Stimulated activated CD4-positive, alpha-beta T cell treated with anti-CD3 and anti-CD28 coated beads, Interleukin-2, amount 100 ng/mL, for 24 hours (primary cell): ENCODE measurements at places on chromosomes 2 and 18.

DNA sequence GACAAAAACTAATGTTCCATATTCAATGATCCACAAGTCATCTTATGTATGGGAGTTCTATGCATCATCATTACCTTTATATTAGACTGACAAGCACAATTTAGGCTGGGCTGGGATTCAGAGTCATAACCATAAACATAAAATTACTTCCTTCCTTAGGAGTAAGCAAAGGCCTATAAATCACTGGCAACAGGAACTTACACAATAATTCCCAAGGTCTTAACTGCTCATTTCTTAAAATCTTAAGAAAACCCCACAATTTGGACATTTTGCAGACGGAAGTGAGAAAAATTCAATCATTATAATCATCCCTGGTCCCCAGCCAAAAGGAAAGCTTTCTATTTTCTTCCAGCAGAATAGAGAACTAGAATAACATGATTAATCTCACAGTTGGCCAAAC, 232.3 kb downstream of the DYM start:
- no peak for DNase-seq

DNA sequence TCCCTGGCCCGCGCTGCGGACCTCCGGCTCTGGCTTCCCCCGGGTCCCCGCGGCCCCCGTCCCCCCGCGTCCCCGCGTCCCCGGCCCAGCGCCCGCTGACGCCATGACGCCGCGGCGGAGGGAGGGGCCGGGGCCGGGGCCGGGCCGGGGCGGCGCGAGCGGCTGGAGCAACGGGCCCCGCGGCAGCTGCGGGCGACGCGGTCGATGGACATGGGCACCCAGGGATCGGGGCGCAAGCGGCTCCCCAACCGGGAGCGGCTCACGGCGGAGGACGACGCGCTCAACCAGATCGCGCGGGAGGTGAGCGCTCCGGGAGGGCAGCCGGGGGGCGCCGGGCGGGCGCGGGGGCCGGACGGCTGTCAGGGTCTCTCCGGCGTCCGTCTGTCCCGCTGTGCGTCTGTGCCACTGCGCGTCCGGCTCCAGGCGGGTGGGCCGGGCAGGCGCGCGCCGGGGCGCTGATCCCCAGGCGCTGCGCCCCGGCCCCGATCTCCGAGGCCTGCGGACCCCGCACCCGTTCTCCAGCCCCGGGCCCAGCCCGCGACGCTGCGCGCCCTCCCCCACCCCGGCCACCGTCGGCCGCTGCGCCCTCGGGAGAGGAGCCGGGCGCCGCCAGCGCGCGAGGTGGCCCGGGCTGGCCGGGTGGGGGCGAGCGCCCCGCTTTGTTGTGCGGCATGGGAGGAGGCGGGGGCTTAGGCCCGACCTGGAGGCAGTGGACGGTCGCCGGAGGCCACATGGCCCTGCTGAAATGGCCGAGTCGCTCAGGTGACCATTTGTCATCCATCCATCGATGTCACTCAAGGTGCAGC, at the start of gene LRRFIP1:
Gene LRRFIP1 (plus strand): TSS at position 147 of the 806 bp plus-strand sequence. CDS start 58 bp downstream, at position 205.
- peak; percentile 41 for DNase-seq

DNA sequence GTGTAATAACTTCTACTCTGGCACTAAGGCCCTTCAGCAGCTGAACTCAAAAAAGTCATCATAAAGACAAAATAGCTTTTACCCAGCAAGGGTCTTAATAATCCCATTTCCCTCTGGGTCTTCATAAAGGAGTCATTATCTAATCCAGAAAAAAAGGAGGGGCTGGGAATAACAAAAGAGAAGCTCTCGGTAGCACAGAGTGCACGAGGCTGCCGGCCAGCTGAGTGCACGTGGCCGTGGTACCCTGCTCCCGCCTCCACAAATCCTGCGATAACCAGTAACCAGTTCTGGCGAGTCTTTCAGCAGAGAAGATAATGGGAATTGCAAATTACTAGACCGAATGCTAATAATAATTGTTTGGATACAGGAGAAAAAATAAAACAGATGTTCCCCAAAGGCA, 7.5 kb downstream of the NRP2 start:
- no peak for DNase-seq

DNA sequence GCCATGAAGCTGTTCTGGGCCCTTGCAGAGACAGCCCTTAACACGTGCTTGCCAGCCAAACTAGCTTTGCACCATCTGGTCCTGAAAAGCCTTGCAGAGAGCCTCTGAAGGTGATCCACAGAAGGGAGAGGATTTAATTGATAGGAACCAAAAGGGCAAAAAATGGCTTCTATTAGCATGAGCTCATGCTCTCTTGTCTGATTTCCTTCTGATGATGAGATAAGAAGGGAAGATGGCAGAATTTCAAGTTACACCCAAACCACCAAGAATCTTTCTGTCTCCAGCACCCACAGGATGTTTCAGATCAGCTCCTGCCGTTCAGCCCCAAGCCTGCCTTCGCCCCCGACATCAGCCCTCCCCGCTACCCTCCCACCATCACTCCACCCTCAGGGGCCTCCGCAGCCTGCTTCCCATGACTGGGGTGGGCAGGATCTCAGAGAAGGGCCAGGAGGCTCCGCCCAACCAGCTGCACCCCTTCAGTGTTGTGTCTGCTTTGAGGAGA, 23.4 kb upstream of the GLI2 start:
- DNase-seq = no peak

GRCh38 chr2:11870064-11870463, 123.6 kb downstream of the LPIN1 start:
- no peak for DNase-seq

DNA sequence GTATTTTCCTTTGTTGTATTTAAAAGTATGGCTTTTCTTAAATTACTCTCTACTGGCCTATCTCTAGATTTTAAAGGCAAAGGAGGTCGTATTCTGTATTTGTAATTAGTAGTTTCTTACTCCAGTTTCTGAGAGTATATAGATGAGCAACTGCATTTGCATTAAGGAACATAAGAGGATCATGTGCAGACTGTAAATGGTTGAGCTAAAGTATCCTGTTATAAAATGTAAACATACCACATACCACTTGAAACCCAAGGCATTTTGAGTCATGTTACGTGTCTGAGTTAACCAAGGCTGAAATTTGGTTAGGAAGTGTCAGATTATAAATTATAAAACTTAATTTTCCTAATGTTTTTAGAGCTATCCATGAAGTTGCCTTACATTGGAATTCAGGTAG, 76.3 kb downstream of the GPD2 start:
- DNase-seq = no peak

DNA sequence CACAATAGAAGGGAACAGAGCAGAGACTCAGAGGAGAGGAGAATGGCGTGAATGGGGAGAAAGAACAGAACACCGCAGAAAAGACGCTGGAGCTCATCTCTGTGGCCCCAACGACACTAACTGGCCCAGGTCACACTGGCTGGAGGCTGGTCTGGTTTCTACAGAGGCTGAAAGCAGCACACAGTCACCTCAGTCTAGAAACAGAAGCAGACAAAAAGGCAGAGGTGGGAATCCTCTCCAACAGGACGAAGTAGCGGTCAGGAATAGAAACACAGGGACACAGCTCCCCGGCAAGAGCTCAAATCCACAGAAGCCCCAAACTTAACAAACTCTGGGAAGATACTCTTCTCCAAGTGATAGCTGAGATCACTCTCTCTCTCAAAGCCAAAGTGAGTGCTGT, 9.2 kb downstream of the SLC66A2 start:
- no peak for DNase-seq

DNA sequence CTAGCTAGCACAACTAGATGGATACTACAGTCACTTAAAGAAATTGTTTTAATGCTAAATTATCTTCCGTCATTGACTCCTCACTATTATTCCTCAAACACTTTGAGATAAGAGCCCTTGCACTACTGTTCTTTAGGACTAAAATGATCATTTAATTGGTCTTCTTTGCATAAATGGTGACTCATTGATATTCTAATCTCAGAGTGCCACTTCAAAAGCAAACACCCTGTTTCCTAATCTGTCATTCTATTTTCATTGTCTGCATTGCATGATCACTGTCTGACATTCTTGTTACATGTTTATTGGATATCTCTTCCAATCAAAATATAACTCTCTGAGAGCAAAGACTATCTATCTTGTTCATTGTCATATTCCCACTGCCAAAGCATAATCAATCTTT, 313.9 kb downstream of the EXOC6B start:
- DNase-seq = no peak

- DNase-seq = peak; percentile 59
Measured at GRCh38 chr2:219002395-219003266, 9.4 kb upstream of the CRYBA2 start.

- no peak for DNase-seq
Measured at GRCh38 chr2:189851174-189851826, 67.0 kb downstream of the PMS1 start.

GRCh38 chr2:175135862-175136261, 32.1 kb downstream of the ATF2 start:
- no peak for DNase-seq

- no peak for DNase-seq
Measured at GRCh38 chr2:124339709-124340108, 314.6 kb downstream of the CNTNAP5 start.

GRCh38 chr18:71784777-71785176, 759.4 kb downstream of the CBLN2 start:
- no peak for DNase-seq

- no peak for DNase-seq
Measured at GRCh38 chr2:12722447-12723316, 5.9 kb downstream of the TRIB2 start.

- no peak for DNase-seq
Measured at GRCh38 chr2:121689356-121689755, 40.1 kb upstream of the CLASP1 start.

DNA sequence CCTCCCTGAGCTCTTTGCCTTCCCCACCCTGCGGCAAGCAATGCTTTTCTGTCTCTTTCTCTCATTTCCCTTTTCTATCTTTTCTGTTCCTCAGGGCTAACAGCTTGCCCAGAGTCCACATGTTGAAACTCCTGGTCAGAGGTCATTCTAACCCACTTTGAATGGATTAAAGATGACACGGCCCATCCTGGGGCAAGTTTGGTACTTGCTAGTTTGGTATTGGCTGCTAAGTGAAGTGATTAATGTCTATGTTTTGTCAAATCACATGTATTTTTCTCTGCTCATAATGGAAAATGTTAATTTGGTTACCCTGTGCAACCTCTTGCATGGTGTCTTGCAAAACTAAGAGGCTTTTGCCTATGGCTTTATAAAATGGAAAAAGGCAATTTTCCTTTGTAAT, 960.2 kb downstream of the CNTNAP5 start:
- DNase-seq = no peak
